COR-L47 (cell line): ENCODE measurements at places on chromosomes 13 and 19.

DNA sequence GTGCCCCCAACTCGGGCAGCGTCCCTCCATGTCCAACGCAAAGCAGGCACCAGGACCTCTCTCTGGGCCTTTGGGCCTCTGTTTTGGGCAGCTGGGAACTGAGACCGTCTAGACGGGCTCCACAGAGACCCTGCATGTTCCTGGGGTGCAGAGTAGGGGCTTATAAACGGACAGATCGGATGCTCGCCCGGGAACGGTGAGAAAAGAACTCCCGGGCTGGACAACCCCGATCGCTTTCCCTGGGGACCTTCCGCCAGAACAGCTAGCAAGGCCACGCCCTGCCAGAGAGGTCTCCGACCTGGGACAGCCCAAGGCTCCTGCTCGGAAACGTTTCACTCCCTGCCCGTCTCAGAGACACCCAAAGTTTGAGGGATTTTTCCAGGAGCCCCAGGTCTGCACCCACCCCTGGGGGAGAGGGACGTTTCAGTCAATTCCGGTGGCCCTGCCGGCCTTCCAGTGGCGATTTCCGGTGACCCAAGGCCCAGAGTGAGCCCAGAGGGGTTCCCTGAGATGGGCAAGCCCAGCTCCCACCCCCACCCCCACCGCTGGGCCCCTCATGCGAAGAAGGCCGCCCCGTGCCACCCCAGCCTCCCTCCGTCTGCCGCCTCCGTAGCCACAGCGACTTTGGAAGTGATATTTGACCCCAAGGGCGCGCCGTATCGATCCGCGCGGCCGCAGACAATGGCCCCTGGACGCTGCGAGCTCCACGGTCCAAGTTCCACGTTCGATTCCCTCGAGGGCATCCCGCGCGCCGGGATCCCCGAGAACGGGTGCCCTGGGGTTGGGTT is 1.7 kb downstream of the NR2F6 start:
- DNase-seq = no peak

DNA sequence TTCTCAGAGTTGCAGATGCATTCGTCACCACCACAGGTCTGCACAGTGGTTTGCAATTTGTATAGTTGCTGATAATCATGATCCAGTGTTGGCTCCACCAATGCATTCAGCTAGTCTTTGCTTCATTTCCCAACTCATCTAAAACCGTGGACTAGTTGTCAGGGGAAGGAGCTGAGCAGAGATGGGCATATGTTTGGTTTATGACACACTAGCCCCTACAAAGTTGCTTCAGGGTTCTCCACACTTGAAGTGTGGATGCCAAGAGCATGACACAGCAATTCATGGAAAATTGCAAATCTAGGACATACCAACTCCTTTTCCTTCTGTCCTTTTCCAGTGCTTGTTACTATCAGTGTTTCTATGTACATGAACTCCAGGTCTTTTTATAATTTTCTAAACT is 168.0 kb downstream of the TNFSF13B start:
- DNase-seq = no peak

GRCh38 chr13:23794267-23795161 is 94.7 kb downstream of the MIPEP start:
- no peak for DNase-seq

- DNase-seq = no peak
Observed at GRCh38 chr13:22839603-22840530, 340.9 kb upstream of the SGCG start.

DNA sequence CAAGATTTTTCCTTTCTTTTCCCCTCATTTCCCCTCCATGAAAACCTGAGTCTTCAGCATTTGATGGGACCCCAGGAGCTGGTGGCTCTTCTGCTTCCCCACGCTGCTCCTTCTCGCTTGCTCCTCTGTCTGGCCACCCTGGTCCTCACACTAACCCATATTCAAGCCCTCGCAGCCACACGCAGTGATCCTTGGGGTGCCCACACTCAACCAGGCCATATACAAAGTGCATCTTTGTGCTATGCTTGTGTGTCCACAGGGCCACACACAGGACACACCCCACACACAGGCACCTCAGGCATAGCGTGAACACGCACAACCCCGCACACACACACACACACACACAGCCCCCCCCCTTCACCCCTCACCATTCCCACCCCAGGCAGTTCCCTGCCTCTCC is 132.1 kb downstream of the URI1 start:
- DNase-seq = no peak
